ENCODE measurements at places on chromosomes 2 and 18. TPM values are rescaled to one million over a fixed set of nuclear protein-coding genes. Genes with fewer than 3 reads are reported as not detected.

- DNase-seq, result no peak
These were observed 331.8 kb upstream of the MYT1L start for GRCh38 chr2:2662847-2663356.

- peak; percentile 14 for DNase-seq
These were observed 14.4 kb upstream of the TMEM131 start for GRCh38 chr2:98009887-98010760.

DNA sequence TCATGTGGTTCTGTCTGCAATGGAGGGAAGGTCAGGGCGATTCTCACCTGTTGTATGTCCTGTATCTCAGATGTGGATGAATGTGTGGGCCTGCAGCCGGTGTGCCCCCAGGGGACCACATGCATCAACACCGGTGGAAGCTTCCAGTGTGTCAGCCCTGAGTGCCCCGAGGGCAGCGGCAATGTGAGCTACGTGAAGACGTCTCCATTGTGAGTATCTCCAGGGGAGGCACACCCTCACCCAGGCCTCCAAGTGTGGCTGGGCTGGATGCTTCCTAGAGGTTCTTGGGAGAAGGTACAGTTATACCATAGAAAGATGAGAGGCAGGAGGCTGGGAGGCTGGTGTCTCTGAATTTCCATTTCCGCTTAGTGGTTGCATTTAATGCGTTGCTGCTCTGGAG lies 46.9 kb downstream of the FBLN7 start:
- DNase-seq, result no peak

DNA sequence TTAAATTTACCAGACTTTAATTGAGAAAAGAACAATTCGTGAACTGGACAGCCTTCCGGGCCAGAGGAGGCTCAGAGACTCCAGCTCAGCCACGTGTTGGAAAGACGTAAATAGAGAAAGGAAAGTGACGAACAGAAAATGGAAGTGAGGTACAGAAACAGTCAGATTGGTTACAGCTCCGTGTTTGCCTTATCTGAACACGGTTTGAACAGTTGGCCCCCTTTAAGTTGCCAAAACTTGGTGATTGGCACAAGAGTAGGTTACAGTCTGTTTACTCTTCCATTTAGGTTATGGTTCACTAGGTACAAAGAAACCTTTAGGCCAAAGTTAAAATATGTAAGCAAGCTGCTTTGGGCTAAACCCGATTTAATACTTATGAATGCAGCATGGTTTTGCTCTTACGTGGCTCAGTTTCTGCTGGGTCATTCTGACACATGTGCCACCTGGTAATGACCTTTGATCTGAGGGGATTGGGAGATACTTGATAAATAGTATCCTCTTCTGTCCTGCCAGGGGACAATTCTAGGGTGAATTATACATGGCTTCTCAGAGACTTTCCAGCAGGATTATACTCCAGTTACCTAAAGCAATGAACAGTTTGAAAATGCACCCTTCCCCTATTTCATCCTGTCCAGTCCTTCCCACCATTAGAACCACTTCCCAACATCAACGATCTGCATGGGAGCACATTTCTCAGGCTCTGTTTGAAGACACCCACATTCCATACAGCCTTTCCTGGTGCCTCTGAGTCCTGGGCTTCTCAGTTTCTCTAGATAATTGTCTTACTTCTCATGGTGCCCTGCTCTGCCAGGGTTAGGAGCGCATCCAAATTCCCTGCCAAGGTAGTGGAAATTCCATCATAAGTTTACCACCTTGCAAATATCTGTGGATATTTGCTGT lies 65.1 kb upstream of the TGIF1 start:
- no peak for DNase-seq

DNA sequence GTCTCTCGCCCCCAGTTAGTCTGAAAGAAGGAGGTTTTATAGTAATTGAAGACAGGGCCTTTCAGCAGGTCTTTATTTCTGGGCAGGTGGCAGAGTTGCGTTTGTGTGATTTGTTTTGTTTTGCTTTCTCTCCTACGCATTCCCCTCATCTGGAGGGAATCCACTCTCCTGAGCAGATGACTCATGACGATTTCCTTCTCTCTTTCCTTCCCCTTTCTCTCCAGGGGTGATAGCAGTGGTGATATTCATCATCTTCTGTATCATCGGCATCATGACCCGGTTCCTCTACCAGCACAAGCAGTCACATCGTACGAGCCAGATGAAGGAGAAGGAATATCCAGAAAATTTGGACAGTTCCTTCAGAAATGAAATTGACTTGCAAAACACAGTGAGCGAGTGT lies 888.8 kb downstream of the CNTNAP5 start:
- no peak for DNase-seq

DNA sequence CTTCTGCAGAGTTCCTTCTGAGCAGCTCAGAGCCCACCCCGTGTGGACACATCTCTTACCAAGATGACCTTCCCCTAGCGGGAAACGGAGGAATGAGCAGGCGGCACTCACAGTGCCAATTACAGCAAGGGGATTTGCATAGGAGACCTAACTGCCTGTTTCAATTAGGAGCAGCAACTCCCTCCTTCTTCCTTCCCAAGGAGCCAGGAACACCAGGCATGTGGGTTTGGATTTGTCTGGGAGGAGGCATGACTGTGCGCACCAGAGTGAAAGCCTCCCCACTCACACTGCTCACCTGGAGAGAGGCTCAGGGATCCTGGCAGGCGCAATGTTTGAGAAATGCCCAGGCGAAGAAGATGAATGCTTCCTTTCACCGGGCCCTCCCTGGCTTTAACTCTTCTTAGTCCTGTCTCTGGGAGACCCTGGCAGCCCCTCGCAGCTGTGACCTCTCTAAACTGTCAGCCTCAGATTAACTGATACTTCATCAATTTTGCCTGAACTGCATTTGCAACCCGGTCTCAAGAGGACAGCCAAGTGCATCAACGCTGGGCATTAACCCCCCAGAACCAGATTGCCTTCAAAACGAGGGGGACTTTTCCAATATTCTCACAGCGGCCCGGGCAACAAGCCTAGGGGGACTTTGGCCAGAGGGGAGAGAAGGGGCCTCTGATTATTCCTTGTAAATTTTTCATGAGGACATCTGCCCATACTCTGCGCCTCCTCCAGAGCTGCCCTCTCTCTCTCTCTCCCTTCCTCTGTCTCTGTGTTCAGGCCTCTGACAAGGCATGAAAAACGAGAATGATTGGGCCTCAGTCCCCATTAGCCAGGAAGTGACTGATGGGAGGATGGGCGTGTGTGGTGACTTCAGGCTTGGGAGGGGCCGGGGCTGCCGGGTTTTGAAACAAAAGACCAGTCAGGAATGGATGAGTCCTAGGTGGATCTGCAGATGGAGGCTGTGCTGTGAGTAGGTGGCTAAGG lies 93.8 kb downstream of the CMPK2 start:
- DNase-seq, result peak; percentile 68

DNA sequence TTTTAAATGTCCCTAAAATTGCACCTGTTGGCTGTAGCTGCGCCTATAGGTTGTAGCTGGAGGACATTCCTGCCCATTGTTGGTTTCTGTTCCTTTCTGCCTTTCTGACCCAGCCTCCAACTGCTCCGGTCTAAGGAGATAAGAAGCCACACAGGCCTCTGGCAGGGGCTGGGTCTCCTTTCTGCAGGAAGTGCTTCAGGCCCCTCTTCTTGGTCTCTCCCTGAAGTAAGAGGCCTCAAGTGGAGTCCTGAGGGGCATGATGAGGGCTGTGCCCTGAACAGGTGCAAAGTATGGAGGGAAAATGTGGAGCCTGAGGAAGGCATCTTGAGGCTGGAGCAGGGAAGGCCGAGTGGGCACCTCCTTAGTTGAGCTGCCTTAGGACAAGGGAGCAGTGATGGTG lies 10.4 kb upstream of the SFTPB start:
- DNase-seq, result no peak

DNA sequence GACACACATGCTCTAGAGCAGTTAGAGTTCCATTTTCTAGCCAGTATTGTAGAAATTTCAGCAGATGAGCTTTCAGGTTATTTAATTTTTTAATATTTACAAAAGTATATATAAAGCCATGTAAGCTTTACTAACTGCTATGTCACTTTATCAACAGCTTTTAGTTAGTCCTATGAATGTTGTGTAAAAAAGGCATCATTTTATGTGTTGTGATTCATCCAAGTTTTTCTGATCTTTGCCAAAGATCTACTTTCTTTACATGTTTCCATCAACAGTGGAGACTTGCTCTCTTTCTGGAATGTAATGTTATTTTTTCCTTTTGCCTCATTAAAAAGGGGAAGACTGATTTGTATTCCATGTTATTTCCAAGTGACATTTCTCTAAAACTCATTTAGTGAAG lies 125.2 kb upstream of the TFPI start:
- DNase-seq, result no peak

DNA sequence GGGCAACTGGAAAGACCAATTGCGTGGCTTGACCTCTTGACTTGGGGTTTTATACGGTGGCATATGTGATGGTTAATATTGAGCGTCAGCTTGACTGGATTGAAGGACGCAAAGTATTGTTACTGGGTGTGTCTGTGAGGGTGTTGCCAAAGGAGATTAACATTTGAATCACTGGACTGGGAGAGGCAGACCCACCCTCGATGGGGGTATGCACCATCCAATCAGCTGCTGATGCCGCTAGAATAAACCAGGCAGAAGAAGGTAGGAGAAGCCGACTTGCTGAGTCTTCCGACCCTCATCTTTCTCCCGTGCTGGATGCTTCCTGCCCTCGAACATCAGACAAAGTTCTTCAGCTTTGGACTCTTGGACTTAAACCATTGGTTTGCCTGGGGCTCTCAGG lies 34.2 kb upstream of the YPEL5 start:
- DNase-seq, result no peak

DNA sequence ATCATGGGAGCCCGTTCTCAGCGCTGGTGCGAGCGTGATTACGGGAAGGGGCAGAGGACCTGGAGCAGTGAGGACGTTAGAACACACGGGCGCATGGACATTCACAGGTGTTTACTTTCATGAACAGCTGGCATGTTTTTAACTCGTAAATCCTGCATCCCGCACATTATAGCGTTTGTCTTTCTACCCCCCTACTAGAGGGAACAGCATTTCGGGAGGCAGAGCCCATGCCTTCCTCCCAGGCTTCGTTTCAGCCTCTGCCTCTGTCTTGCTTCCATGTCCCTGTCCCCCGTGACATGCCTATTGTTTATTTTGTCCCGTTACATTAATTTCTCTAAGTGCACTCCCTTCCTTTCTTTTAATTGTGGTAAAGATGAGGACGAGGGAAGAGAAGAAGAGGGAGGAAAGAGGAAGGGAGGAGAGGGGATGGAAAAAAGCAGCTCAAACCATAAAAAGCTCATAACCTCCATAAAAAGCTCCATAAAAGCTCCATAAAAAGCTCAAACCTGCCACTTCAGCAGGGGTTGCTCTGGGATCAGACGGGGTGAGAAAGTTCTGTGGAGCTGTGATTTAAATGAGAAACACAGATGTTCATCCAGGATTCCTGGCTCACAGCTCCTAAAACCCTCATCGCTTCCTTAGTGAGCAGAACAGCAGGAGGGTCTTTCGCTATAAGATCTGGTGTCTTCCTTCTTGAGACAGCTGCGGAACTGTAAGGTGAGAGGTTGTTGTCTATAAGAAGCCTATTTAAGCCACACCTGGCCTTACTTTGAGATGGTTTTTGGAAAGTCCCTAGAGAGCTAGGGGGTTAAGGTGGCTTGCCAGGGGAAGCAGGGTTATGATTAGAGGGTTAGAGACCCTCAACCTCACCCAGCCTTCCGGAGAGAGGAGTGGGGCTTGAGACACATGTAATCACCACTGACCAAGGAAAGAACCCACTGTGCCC lies 66.6 kb upstream of the SNTG2 start:
- peak; percentile 48 for DNase-seq

DNA sequence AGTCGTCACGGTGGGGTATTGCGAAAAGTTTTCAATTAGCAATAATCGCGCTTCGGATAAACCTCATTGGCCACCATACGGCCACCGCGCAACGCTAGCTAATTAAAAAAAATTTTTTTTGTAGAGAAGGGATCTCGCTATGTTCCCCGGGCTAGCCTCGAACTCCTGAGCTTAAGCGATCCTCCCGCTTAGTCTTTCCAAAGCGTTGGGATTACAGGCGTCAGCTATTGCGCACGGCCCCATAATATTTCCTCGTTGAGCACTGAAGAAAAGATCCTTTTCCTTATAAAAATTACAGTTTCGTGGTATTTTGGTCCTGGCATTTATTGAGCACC lies 759 bp upstream of the ACTR1B start:
- peak; percentile 8 for DNase-seq

DNA sequence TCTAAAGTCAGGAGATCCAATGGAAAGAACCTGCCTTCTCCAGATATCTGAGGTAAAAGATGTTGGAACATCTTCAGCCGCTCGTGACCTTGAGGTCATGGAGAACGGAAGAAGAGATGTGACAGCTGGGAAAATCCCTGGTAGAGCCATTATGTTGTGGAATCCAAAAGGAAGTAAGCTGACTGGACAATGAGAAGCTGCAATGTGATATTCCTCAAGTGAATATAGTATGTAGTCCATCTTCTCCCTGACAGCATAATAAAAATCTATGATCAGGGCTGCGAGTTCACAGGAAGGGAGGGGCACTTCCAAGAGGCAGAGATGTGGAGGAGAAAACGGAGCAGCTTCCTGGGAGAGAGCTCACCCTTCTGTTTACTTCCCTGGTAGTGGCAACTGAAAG lies 201.0 kb upstream of the SP5 start:
- DNase-seq, result no peak

GRCh38 chr2:62506421-62506750 lies 391 bp upstream of the TMEM17 start:
- DNase-seq, result no peak

- peak; percentile 78 for DNase-seq
These were observed 87.1 kb downstream of the TSHZ1 start for GRCh38 chr18:75297731-75298130.

DNA sequence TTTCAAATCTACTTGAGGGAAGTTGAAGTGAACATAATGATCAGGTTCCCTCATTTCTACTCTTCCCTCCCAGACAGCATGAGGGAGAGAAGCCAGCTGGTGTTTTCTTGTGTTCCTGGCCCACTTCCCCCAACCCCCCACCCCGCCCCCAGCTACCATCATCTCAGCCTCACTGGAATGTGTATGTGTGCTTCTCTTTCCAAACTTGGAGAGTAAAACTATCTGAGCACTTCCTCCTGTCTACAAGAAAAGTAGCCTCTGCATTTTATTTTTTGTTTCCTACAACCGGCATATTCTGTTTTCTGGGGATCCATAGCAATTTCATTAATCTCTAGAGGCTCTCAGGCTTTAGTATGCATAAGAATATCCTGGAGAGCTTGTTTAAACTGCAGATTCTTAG lies 53.6 kb upstream of the GRHL1 start:
- no peak for DNase-seq

GRCh38 chr2:218005486-218005885 lies 2.7 kb upstream of the TNS1 start:
- no peak for DNase-seq

GRCh38 chr2:25936889-25937545 lies 45.3 kb downstream of the KIF3C start:
- DNase-seq, result no peak

DNA sequence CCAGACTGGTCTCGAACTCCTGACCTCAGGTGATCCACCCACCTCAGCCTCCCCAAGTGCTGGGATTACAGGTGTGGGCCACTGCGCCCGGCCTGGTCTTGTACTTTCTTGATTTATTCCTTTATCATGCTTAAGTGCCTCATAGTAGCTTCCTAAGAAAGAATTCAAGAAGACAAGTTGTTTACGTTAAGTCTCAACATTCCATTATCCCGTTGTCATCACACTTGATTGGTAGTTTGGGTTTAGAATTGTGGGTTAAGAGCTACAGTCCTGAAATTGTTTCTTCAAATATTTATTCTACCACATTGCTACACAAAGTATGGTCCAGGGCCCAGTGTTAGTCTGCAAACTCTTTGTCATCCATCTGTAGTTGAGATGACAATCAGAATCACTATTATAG lies 194.0 kb downstream of the VWC2L start:
- no peak for DNase-seq

Gene GPR35
- 2.0 TPM for polyA plus RNA-seq

Gene INHA
- polyA plus RNA-seq, result 0.58 TPM

Gene ACTR1B
- 49.6 TPM for polyA plus RNA-seq

Gene WDR7
- polyA plus RNA-seq, result 8.1 TPM

Gene CXCR4
- 31.1 TPM for polyA plus RNA-seq

Gene KRTCAP3
- polyA plus RNA-seq, result 2.7 TPM

All from muscle of back (tissue), 13 donors.